ENCODE measurements at places on chromosomes 3 and 15. TPM values are rescaled to one million over a fixed set of nuclear protein-coding genes. Genes with fewer than 3 reads are reported as not detected.

DNA sequence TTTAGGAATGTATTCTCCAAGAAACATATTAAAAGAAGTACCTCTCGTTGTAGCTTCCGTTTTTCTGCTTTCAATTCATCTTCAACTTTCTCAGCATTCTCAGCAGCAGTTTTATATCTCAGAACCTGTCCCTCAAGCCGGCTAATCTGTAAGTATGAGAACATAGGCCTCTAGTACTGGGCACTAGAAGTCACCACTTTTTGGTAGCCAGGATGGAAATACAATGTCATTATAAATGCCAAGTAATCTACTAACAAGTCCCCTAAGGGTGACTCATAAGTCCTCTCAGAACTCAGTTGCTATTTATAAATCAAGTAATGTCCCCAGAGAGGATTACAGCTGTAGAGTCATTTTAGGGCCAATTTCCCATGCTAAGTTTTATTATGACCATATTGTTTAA, 61.1 kb downstream of the MLH1 start:
- peaks cover 45% of the 10 kb centered on the region for H3K4me1 ChIP-seq
- H3K36me3 ChIP-seq = peaks cover 16% of the 10 kb centered on the region
- no peak for DNase-seq
- peak overlapping the region; percentile 61 for H3K27ac ChIP-seq
- no peak overlapping the region for H3K4me3 ChIP-seq
- H3K27me3 ChIP-seq = no peaks in the 10 kb centered on the region

DNA sequence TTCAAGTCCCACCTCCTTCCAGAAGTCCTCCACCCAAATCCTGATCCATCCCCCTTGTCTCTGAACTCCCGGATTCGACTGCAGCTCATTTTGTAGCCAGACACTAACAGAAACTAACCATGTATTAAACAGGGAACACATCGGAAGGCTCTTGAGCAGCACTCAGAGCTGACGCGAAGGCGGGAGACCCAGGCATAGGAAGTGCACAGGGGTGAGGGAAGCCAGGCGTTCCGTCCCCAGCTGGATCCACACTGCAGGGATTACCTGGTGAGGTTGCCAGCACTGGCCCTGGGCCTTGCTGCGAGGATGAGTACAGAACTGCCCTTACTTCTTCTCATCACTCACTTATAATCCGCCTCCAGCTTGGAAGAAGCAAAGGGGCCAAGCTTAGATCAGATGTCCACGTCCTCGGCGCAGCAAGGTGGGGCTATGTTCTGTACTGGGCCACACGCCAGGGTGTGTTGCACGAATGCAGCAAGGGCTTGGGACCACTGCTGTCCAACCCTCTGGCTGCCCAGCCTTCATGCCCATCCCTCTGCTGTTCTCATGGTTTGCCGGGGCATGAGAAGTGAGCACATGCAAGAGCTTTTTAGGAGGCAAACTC, 124.2 kb upstream of the SMAD3 start:
- H3K27ac ChIP-seq = peak overlapping the region; percentile 11
- no peak for DNase-seq
- no peaks in the 10 kb centered on the region for H3K36me3 ChIP-seq

DNA sequence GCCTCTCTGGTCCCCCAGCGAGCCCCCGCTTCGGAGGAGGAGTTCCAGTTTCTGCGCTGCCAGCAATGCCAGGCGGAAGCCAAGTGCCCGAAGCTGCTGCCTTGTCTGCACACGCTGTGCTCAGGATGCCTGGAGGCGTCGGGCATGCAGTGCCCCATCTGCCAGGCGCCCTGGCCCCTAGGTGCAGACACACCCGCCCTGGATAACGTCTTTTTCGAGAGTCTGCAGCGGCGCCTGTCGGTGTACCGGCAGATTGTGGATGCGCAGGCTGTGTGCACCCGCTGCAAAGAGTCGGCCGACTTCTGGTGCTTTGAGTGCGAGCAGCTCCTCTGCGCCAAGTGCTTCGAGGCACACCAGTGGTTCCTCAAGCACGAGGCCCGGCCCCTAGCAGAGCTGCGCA, 3.5 kb downstream of the PML start:
- DNase-seq = no peak
- no peaks in the 10 kb centered on the region for H3K27me3 ChIP-seq
- H3K4me3 ChIP-seq = peak overlapping the region; percentile 2
- H3K27ac ChIP-seq = no peak overlapping the region

DNA sequence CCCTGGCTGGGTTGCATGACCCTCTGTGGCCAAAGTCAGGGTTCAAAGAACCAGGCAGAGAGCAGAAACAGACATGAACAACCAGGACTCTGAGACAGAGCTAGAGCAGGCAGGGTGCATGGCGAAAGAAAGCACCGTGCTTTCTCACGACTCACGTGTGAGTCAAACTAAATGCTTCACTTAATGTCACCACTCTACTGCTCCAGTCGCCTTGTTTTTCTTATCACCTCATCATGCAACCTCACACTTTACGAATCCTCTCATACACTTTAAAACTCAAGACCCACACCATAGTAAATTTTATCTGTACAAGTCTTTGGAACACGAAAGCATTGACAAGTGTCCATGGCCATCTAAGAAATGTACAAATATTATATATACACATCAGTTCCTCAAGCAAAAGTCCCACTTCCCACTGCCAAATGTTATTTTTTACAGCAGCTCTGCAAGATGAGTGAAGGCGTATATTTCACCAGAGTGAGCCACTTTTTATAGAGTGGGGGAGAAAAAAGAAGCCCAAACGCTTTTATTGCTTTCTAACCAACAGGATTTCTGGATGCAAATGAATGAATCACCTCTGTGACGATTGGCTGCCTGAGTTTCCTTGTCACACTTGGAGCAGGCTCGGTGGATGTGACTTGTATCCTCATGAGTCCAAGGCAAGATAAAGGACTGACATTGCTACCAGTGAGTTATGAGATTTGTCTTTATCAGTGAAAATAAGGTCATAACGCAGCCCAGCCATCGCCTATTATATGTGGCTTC, 16.0 kb upstream of the MEGF11 start:
- H3K27ac ChIP-seq = no peak overlapping the region
- no peak for DNase-seq
- H3K36me3 ChIP-seq = no peaks in the 10 kb centered on the region
- H3K27me3 ChIP-seq = no peaks in the 10 kb centered on the region

DNA sequence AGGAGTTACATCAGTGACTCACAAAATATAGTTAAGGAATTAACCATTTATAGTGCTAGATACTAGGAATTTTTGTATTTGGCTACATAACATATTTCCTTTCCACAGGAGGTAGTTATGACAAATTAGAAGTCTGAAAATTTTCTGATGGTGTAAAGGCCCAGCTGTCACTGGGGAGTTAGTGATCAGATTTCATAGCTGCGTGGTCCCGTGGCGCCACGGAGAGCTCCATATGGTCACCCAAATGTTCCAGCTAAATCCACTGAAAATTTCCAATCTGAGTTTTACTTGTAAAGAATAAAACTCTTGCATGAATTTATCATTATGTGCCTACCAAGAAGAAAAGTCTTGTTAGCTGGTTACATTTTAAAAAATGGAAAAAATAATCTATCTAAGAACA, 368.9 kb upstream of the PLSCR5 start:
- H3K4me1 ChIP-seq = no peaks in the 10 kb centered on the region
- no peaks in the 10 kb centered on the region for H3K36me3 ChIP-seq
- no peak for DNase-seq
- no peak overlapping the region for H3K4me3 ChIP-seq

GRCh38 chr15:66046326-66046725, 177.0 kb downstream of the RAB11A start:
- no peak for DNase-seq
- H3K4me1 ChIP-seq = no peaks in the 10 kb centered on the region
- H3K27ac ChIP-seq = no peak overlapping the region
- H3K4me3 ChIP-seq = no peak overlapping the region
- no peaks in the 10 kb centered on the region for H3K36me3 ChIP-seq

DNA sequence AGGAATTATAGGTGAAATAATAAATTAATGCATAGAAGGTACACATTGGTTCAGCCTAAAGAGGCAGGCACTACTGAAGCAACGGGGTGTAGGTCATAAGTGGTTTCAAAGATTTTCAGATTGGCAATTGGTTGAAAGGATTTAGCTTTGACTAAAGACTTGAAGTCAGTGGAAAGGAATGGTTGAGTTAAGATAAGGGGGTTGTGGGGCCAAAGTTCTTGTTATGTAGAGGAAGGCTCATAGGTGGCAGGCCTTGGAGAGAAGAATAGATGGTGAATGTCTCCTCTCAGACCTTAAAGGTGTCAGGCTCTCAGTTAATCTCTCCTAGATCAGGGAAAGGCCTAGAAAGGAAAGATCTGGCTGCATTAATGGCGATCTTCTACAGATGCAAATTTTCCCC, 209.8 kb downstream of the ATP10A start:
- H3K4me1 ChIP-seq = peaks cover 7% of the 10 kb centered on the region
- H3K36me3 ChIP-seq = no peaks in the 10 kb centered on the region

- no peaks in the 10 kb centered on the region for H3K36me3 ChIP-seq
- no peak overlapping the region for H3K4me3 ChIP-seq
- H3K27ac ChIP-seq = no peak overlapping the region
- no peaks in the 10 kb centered on the region for H3K27me3 ChIP-seq
- no peak for DNase-seq
- H3K4me1 ChIP-seq = no peaks in the 10 kb centered on the region
Measured at GRCh38 chr15:46618984-46619383, 984.2 kb downstream of the SQOR start.

DNA sequence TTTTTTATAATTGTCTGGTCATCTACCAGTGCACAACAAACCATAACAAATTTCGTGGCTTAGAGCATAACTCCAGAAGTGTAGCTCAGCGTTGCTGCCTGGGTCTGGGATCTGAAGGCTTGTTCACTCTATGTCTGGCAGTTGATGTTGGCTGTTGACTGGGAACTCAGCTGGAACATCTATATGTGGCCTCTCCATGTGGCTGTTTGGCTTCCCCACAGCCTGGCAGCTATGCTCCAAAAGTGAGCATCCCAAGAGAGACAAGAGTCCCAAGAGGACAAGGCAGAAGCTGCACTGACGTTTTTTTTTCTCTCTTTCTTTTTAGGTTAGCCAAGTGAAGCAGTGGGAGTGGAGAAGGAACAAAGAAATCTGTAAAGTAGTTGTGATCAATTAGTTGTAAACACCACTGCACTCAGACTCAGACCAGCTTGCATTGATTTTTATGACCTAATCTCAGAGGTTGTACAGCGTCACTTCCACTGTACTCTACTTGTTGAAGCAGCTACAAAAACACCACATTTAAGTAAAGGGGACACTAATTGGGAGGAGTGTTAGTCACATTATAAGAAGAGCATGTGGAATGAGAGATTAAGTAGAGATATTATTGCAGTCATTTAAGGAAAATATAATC, 2.5 kb upstream of the GPR176 start:
- H3K36me3 ChIP-seq = no peaks in the 10 kb centered on the region
- no peak overlapping the region for H3K4me3 ChIP-seq
- H3K27me3 ChIP-seq = peaks cover 9% of the 10 kb centered on the region

DNA sequence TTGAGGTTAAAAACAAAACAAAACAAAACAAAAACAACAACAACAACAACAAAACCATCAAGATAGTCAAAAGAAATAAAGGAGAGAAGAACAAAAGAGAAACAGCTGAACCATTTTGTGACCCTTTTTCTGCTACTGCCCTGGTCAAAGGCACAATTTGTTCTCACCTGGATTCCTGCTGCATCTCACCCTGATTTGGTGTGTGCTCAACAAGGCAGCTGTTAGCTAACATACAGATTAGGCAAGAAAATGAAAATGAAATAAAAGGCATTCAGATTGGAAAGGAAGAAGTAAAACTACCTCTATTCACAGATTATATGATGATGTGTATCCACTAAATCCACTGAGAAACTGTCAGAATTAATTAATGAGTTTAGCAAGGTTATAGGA, 28.7 kb upstream of the XIRP1 start:
- no peak overlapping the region for H3K4me3 ChIP-seq
- no peak for DNase-seq
- no peaks in the 10 kb centered on the region for H3K36me3 ChIP-seq

DNA sequence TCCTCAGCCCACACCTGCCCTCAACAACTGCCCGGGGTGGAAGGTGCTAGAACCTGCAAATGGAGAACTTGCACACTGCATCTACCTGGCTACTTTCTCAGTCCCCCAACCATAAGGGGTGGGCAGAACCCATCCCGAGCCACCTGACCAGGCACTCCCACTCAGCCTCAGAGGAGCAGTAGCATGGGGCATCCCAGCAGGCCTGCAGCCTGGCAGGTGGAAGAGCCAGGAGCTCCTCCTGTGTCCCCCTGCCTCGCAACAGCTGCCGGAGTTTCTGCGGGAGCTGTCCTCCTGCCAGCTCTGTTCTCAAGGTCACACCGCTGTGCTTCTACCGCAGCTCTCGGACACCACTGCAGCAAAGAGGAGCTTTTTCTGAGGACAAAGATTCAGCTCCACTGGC, 27.5 kb downstream of the RAB6B start:
- no peaks in the 10 kb centered on the region for H3K27me3 ChIP-seq
- no peak for DNase-seq
- H3K27ac ChIP-seq = no peak overlapping the region
- peaks cover 18% of the 10 kb centered on the region for H3K4me1 ChIP-seq

GRCh38 chr3:134809427-134810051, 14.5 kb downstream of the EPHB1 start:
- no peak overlapping the region for H3K27ac ChIP-seq
- H3K27me3 ChIP-seq = no peaks in the 10 kb centered on the region
- no peaks in the 10 kb centered on the region for H3K36me3 ChIP-seq
- DNase-seq = no peak
- no peak overlapping the region for H3K4me3 ChIP-seq

- H3K36me3 ChIP-seq = no peaks in the 10 kb centered on the region
- no peak overlapping the region for H3K27ac ChIP-seq
- peaks cover 2% of the 10 kb centered on the region for H3K27me3 ChIP-seq
- peaks cover 47% of the 10 kb centered on the region for H3K4me1 ChIP-seq
- DNase-seq = no peak
- H3K4me3 ChIP-seq = peak overlapping the region; percentile 96
Measured at GRCh38 chr3:182795389-182795782, 2.1 kb downstream of the ATP11B start.

- H3K36me3 ChIP-seq = no peaks in the 10 kb centered on the region
- H3K4me3 ChIP-seq = no peak overlapping the region
- no peak for DNase-seq
- no peaks in the 10 kb centered on the region for H3K4me1 ChIP-seq
Measured at GRCh38 chr3:189167027-189167766, 4.6 kb upstream of the TPRG1 start.

DNA sequence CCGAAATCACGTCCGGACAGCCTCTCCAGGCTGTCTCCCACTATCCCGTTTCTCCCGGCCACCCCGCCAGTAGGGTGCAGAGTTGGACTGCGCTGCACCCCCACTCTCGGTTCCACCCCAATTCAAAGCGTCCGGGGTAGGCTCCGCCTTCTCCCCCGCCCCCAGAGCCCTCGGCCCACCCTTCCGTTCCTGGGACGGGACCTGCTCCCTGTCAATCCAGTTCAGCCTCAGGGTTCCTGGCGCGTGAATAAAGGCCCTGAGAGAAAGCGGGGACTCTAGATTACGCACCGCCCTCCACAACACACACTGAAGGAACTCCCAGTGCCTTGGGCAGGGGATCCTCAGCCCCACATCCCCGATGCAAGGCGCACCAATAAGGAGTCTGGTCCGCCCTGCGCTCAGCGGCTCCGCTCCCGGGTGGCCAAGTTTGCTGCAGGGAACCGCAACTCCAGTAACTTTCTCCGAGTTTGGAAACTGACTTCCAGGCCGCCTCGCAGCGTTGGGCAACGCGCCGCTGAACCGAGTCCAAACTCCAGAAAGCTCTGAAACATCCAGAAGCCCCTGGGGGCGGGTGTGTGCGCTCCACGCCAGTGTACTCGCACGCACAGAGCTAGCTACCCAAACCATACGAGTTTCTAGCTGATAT, 1.9 kb downstream of the ADAMTS9 start:
- H3K4me1 ChIP-seq = peaks cover 8% of the 10 kb centered on the region
- peak; percentile 96 for DNase-seq
- peaks cover 3% of the 10 kb centered on the region for H3K27me3 ChIP-seq
- peak overlapping the region; percentile 97 for H3K27ac ChIP-seq
- H3K36me3 ChIP-seq = no peaks in the 10 kb centered on the region

RFC4 gene
- 12.2 TPM for total RNA-seq

TRAT1 gene
- 0.17 TPM for total RNA-seq

CFAP92 gene
- total RNA-seq = 0.19 TPM

GOLGA8J gene
- not detected for total RNA-seq

BOC gene
- total RNA-seq = 90.7 TPM

RAMAC gene
- total RNA-seq = 17.6 TPM

Measured in esophagus muscularis mucosa (tissue), 4 donors.